ENCODE measurements at places on chromosomes 2 and 18.

GRCh38 chr18:61225336-61225735 lies 107.9 kb upstream of the CDH20 start:
- peaks cover 16% of the 10 kb centered on the region for H3K27me3 ChIP-seq
- no peak overlapping the region for H3K4me3 ChIP-seq
- peaks cover 2% of the 10 kb centered on the region for H3K36me3 ChIP-seq
- DNase-seq: no peak
- no peaks in the 10 kb centered on the region for H3K4me1 ChIP-seq
- no peak overlapping the region for H3K27ac ChIP-seq

GRCh38 chr18:25061395-25061794 lies 290.6 kb downstream of the ZNF521 start:
- H3K27ac ChIP-seq: no peak overlapping the region
- H3K36me3 ChIP-seq: no peaks in the 10 kb centered on the region
- H3K27me3 ChIP-seq: no peaks in the 10 kb centered on the region
- no peaks in the 10 kb centered on the region for H3K4me1 ChIP-seq
- no peak overlapping the region for H3K4me3 ChIP-seq

- no peak for DNase-seq
- H3K4me1 ChIP-seq: no peaks in the 10 kb centered on the region
- H3K27me3 ChIP-seq: no peaks in the 10 kb centered on the region
- H3K4me3 ChIP-seq: no peak overlapping the region
Measured at GRCh38 chr2:88832311-88832991, 141.0 kb downstream of the RPIA start.

DNA sequence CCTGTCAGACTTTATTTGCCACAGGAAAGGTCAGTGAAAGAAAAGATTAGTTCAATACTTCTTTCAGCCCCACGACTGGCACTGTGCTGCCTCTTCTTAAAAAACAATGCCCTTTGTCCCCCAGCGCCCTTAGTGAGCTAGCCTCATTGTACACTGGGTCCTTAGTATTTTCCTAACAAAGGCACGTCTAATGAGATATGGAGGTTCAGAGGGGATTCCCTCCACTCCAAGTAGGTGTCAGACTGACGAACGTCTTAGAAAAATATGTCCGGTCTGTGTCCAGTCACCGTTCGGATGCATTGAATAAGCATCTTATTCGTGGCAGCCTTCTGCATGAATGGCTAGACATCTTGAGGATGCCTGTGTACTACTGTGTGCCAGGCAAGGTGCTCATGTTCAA lies 1.1 kb downstream of the FECH start:
- H3K27ac ChIP-seq: no peak overlapping the region
- H3K36me3 ChIP-seq: no peaks in the 10 kb centered on the region
- DNase-seq: no peak
- H3K27me3 ChIP-seq: no peaks in the 10 kb centered on the region
- peaks cover 24% of the 10 kb centered on the region for H3K4me1 ChIP-seq

Data from WTC11 (cell line).